ENCODE measurements at places on chromosomes 16 and 17.

GRCh38 chr16:85715169-85716021 is 26.6 kb upstream of the GINS2 start:
- no peak for DNase-seq

GRCh38 chr16:69707920-69708683 is 18.3 kb downstream of the NQO1 start:
- no peak for DNase-seq

- DNase-seq = no peak
Measured at GRCh38 chr16:89669755-89670154, 12.1 kb downstream of the SPATA33 start.

- DNase-seq = no peak
Measured at GRCh38 chr16:83533193-83533592, 274.6 kb upstream of the HSBP1 start.

- DNase-seq = no peak
Measured at GRCh38 chr17:48523010-48523409, 7.8 kb downstream of the HOXB1 start.

GRCh38 chr16:67702130-67702529 is 17.0 kb downstream of the GFOD2 start:
- no peak for DNase-seq

GRCh38 chr16:31710134-31710533 is 163.5 kb upstream of the ZNF267 start:
- no peak for DNase-seq

Data from activated T-cell treated with anti-CD3 and anti-CD28 coated beads for 24 hours (primary cell).